ENCODE measurements at places on chromosomes 7 and 10. TPM values are rescaled to one million over a fixed set of nuclear protein-coding genes. Genes with fewer than 3 reads are reported as not detected.

Gene GRM3
- total RNA-seq = not detected

GRCh38 chr7:618539-619367 lies 99.1 kb upstream of the PDGFA start:
- DNase-seq = no peak

Gene IGF2BP3
- total RNA-seq = 70.0 TPM

DNA sequence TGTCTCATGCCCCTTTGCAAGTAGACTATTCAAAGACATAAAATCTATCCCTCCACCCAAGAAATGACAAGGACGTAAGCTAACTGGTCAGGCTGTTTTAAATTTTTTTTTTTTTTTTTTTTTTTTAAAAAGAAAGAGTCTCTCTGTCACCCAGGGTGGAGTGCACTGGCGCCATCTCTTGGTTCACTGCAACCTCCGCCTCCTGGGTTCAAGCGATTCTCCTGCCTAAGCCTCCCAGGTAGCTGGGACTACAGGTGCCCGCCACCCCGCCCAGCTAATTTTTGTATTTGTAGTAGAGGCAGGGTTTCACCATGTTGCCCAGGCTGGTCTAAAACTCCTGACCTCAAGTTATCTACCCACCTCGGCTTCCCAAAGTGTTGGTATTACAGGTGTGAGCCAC lies 11.2 kb downstream of the TRA2A start:
- DNase-seq = peak; percentile 68

- no peak for DNase-seq
Measured at GRCh38 chr10:89213191-89213808, 6.2 kb upstream of the CH25H start.

DNA sequence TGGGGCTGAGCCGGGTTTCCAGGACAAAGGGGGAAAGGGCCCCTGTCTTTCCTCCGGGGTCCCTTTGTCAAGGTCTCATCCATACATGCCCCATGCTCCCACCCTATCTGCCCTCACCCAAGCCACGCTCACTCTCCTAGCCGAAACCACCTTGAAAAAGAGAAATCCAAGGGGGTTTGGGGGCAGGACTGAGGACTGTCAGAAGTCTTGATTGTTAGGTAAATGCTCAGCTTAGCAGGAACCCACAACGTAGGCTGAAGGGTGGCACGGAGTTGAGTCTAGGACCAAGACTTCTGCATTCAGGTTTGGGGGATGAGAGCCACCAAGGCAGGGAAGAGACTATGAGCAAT lies 719 bp upstream of the PGAM2 start:
- no peak for DNase-seq

DNA sequence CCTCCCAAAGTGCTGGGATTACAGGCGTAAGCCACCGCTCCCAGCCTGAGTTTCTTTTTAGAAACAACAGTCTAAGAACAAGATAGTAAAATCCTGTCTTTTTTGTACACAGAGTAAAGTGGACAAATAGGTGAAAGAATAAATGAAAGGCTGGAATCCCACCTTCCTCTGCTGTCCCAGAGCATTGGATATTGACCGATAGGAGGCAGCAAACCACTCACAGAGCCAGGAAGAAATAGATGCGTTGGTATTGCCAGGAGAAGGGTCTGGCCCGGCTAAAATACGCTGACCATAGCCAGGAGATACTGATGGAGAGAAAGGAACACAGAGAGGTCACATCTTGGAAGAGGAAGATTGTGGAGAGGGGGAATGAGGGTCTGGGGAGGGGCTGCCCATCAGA lies 11.4 kb upstream of the ZNF12 start:
- no peak for DNase-seq

Gene NPC1L1
- not detected for total RNA-seq

Gene ZPBP
- not detected for total RNA-seq

DNA sequence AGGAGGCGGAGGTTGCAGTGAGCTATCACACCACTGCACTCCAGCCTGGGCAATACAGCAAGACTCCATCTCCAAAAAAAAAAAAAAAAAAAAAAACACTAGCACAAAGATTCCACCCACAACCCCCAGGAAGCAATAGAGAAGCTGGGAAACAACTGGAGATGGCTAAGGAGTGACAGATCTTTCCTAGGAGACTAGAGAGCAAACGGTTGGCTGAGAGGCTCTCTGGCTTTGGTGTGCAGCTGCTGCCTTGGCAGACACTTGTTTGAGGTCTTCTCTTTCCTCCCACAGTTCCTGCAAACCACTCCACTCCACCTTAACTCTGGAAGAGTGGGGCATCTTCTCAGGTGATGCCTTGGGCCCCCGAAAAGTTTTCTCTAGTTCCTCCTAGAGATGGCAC lies 78.5 kb upstream of the LANCL2 start:
- DNase-seq = no peak

DNA sequence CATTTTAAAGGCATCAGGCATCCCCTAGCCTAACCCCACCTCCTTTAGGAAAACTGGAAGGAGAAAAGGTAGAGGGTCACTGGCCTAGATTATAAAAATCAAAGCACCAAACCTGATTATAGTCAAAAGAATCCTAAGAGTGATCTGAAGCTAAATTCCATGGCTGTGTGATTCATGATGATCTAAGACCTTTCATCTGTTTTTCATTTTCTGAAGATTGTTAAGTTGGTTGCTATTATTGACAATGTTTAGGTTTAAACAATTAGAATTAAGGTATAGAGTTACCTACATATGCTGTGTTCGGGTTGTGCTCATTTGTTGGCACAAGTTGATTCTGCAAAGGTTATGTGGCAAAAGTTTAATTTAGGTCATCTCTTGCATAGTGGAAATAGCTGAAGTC lies 148.7 kb downstream of the BICC1 start:
- DNase-seq = no peak

Gene FRA10AC1
- total RNA-seq = 15.0 TPM

Gene PRKAR2B
- total RNA-seq = 3.4 TPM

Gene FRMD4A
- 236 TPM for total RNA-seq

DNA sequence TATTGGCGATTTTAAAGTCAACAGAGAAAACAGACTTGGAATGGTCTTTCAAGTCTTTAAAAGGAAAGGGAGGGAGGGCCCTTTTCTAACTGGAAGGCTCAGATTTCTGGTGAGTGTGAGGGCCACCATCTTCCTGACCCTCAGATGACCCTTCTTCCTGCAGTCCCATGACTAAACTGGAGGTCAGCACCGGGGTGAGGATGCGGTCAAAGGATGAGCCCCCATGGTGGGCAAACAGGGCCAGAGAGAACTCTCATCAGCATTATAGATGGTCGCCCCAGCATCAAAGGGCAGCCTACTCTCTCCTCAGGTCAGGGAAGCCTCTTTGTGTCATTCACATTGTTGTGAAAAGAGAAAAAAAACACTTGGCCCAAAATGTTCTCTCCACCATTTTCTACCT lies 219.2 kb downstream of the LRMDA start:
- DNase-seq = no peak

- no peak for DNase-seq
Measured at GRCh38 chr10:30828164-30828563, 198.6 kb upstream of the LYZL2 start.

Gene NEUROD6
- total RNA-seq = not detected

- no peak for DNase-seq
Measured at GRCh38 chr10:50501924-50502452, 121.8 kb downstream of the SGMS1 start.

DNA sequence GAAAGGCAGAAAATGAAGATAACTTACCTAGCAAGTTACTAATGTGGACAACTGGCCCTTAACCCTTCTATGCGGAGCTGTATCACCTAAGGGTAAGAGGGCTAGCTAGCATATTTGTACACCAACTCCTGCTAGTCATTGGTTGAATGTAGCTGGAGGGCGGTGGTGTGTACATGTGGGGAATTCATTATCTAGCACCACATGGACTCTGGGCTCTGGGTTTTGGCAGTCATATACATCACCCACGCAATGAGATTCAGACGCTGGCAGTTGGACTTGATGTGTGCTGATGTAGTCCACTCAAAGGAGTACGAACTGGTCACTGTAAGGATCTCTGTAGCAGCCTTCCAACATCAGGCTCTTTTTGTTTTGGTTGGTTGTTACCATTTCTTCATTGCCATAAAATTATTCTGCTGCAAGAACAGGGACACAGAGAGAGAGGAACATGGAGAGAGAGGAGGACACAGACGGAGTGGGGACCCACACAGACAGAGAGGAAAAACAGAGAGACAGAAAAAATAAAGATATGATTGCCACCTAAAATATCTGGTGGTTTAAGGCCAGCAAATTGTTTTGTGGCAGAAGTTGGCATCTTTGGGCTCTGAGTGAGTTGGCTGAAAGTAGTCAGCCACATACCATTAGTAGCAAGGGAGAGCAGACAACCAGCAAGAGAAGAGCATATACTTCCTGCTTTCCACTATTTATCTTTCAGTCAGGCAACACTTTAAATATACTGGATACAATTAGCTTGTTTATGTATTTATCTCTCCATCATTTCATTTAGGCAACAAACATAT lies 76.7 kb upstream of the MTPN start:
- no peak for DNase-seq

Gene OR2A42
- total RNA-seq = 0.08 TPM

Measured in osteocyte (in vitro differentiated cells).